GM23248 (cell line): ENCODE measurements at places on chromosomes 4 and X. TPM values are rescaled to one million over a fixed set of nuclear protein-coding genes. Genes with fewer than 3 reads are reported as not detected.

RS1 gene
- not detected in 2 replicates for total RNA-seq

NR3C2 gene
- total RNA-seq = under 0.01 TPM in 1 of 2 replicates, not detected in the other

GLOD5 gene
- not detected in 2 replicates for total RNA-seq

RASL11B gene
- total RNA-seq = not detected in 2 replicates

ARHGAP6 gene
- 0.54 TPM in 1 of 2 replicates, not detected in the other for total RNA-seq

GLRA2 gene
- 0.22 TPM in 1 of 2 replicates, not detected in the other for total RNA-seq

XK gene
- not detected in 2 replicates for total RNA-seq

CENPVL1 gene
- not detected in 2 replicates for total RNA-seq

HPGD gene
- not detected in 2 replicates for total RNA-seq

CT45A1 gene
- not detected in 2 replicates for total RNA-seq

DNA sequence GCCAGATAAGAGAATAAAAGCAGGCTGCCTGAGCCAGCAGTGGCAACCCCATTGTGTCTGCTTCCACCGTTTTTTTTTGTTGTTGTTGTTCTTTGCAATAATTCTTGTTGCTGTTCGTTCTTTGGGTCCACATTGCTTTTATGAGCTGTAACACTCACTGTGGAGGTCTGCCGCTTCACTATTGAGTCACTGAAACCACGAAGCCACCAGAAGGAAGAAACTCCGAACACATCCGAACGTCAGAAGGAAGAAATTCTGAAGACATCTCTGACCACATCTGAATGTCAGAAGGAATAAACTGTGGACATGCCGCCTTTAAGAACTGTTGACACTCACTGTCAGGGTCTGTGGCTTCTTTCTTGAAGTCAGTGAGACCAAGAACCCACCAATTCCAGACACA, 110.5 kb downstream of the PCDH18 start:
- peak; percentile 46 for DNase-seq

DNA sequence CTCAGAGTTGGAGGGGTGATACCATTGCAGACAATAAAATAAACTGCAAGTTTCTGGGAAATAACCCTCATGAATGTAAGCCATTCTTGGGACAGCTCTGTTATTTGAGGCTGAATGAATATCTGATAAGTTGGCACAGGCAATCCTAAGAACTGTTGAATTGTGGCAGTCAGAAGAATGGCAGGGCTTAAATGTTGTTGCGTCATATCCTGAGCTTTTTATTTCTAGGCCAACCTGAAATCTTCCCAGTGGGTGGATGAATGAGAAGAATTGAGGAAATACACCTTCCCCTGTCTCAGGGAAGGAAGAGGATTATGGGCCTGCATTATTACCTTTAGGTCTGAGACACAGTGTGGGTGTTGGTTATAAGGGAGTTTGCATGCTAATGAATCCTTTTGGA, 64.4 kb upstream of the C4orf54 start:
- DNase-seq = no peak

GRCh38 chr4:52813546-52813945, 48.6 kb upstream of the RASL11B start:
- no peak for DNase-seq

GRCh38 chrX:132842460-132843238, 115.8 kb downstream of the HS6ST2 start:
- DNase-seq = no peak

DNA sequence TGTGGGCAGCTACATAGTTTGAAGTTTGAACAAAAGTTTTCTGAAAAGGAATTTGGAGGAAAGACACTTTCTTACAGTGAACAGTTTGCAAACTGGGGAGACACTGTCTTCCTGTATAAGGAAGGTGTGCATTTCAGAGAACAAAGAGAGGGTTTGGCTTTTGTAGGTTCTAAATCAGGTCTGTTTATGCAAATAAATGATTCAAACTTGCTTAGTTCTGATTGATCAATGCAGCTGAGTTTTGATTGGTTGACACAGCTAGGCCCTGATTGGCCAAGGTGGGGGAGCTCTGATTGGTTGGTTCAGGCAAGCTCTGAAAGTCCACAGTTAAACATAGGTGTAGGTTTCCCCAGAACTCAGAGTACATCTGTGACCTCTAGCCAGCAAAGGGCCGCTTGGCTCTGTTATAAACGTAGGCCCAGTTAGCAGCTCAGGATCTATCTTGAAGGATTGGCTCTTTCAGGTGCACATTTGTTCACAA, 63.0 kb upstream of the ENPP6 start:
- DNase-seq = no peak

DNA sequence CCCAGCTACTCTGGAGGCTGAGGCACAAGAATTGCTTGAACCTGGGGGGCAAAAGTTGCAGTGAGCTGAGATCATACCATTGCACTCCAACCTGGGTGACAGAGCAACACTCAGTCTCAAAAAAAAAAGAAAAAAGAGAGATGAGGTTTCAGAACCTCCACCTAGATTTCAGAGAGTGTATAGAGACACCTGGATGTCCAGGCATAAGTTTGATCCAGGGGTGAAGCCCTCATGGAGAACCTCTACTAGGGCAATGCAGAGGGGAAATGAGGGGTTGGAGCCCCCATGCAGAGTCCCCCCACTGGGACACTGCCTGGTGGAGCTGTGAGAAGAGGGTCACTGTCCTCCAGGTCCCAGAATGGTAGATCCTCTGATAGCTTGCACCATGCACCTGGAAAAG, 92.8 kb upstream of the HSD17B10 start:
- no peak for DNase-seq

DNA sequence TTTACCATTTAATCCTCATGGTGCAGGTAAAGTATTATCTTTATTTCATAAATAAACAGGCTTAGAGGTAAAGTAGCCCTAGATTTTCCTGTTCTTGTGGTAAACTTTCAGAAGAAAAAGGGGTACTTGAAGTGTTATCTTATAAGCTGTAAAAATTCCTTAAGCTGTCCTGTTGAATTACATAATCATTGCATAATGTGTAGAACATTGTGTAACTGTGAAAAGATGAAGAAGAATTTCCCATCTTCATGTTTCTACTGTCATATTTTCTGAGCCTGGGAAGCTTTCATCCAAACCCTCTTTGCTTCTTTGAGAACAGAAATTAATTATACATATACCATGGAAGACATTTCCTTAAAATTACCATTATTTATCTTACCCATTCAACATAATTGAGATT, 90.5 kb downstream of the ELOVL6 start:
- DNase-seq = peak; percentile 41

DNA sequence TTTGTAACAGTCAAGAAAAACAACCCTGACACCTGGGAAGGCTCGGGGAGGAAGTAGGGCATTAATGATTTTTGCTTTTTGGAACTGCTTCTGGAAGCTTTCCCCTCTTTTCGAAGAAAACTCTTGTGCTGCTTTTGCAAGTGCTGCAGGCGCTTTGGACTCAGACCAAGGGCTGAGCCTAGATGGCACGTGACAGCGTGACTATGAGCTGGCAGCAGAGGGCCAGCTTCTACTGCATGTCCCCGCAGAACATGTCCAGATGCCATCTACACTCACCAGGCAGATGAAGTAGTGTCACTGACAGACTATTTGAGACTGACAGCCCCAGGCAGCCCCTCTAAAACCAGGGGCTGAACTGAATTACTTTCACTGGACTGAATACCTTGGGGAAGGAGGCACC, 6.2 kb downstream of the NR0B1 start:
- DNase-seq = peak; percentile 72

DNA sequence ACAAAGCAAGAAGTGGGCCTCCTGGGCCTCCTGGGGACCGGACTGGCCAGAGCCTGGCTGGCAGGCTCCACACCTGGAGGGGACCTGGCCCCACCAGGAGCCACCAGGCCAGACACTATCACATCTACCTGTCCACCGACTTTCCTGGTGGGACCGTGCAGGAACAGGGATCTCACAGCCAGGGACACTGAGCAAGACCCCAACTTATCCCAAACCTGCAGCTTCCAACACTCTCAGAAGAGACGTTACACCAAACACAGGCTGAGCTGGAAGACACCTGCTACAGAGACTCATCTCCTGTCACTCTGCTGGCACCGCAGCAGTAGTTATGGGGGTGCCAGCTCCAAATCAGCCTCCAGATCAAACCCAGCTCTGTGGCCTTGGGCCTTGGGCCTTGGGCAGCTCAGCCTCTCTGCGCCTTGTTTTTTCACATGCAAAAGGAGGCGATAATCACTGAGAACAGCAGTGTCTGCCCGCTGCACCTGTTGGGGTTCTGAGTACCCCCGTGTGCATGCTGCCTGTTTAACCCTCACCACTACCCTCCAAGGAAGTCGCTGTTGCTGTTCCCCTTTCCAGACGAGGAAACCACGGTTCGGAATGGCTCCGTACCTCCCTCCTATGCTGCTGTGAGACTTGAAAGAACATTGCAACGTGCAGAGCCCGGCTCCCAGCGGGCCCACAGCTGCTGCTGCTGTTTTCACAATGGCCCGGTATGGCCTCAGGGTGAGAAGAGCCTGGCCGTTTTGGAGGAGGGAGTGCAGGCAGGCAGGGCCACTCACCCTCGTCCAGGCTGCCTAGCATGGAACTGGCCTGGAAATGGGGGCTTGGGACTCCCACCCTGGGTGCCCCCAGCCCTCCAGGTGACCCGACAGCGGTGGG, 69.6 kb downstream of the ADRA2C start:
- DNase-seq = no peak

GRCh38 chrX:50905334-50905733, 5.2 kb upstream of the BMP15 start:
- DNase-seq = peak; percentile 6

DNA sequence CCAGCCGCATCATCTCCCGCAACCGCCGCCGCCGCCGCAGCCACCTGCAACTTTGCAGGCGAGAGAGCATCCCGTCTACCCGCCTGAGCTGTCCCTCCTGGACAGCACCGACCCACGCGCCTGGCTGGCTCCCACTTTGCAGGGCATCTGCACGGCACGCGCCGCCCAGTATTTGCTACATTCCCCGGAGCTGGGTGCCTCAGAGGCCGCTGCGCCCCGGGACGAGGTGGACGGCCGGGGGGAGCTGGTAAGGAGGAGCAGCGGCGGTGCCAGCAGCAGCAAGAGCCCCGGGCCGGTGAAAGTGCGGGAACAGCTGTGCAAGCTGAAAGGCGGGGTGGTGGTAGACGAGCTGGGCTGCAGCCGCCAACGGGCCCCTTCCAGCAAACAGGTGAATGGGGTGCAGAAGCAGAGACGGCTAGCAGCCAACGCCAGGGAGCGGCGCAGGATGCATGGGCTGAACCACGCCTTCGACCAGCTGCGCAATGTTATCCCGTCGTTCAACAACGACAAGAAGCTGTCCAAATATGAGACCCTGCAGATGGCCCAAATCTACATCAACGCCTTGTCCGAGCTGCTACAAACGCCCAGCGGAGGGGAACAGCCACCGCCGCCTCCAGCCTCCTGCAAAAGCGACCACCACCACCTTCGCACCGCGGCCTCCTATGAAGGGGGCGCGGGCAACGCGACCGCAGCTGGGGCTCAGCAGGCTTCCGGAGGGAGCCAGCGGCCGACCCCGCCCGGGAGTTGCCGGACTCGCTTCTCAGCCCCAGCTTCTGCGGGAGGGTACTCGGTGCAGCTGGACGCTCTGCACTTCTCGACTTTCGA, 654 bp downstream of the ATOH1 start:
- peak; percentile 24 for DNase-seq

GRCh38 chr4:78138252-78138651, 81.1 kb downstream of the FRAS1 start:
- DNase-seq = no peak

GRCh38 chr4:82842593-82842992, 44.0 kb upstream of the SCD5 start:
- DNase-seq = peak; percentile 68

DNA sequence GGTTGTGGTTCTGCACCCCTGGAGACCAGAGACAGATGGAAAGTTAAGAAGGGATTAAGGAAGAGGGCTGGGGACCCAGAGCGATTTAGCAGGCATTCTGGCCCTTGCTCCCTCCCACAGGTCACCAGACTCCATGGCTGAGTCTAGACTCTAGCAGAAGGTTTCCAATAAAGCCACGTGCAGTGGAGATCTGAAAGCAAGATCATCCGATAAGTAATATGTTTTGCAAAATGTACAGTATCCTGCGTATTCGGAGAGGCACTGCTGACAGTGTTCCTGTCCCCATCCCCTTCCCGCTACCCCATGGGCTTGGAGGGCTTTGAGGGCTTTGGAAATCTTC, 531 bp upstream of the GPRIN3 start:
- peak; percentile 39 for DNase-seq

DNA sequence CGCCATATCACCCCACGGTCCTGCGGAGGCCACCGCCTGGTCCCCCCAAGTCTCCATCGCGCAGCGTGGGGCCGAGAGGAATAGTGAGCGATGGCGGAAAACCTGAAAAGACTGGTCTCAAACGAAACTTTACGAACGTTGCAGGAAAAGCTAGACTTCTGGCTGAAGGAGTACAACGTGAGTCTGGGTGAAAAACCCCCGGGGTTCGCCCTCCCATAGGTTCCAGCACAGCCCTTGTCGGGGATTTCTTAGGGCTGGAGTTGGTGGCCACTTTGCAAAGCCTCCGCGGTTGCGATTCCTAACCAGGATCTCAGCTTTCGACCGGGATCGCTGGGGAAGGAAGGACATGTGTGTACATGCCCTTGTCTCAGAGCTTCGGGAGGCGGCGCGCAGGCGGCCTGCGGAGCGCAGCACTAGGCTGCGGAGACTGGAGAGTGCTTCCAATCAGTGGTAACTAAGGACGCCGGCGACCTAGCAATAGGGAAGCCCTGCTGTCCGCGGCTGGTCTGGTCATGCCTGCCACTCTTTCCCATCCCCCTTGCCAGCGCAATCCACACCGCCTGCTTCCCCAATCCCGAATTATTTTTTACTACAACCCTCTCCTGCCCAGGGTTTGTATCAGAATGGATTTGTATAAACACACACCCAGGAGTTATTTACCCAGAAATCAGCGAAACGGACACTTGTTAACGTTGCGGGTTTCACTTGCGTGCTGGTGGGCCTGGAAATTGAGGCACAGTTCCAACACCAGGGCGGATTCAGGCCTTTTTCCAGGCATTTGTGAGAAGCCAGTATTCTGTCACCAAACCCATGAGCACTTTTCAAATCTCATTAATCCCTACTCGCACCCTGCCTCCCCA, 741 bp downstream of the SPATA18 start:
- peak; percentile 95 for DNase-seq

DNA sequence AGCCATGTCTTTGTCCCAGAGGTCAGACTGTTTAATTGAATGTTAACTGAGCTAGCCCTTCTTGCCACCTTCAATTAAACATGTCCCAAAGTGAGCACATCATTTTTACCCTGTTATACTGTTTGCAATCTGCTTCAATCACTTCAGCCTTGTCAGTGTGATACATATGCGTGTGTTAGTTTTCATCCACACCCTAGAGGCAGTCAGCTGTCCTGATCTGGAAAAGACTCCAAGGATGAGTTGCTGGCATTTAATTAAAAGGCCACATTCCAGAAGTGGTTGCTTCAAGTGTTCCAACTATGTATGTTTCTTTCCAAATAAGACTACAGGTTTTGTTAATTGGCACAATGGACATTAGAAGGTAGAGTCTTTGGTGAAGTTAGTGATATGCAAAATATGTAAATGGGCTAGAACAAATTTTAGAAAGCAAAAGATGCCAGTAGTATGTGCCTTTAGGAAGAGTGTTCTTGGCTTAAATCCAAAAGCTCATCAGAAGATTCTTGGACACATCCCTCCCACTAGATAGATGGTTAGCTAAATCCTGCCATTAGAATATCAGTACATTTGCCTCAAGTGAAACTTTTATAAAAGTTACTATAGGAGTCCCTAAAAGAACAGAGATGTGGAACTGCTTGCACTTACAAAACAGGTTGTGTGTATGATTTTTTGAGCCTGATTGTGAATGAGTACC, 79.5 kb upstream of the SLIT2 start:
- peak; percentile 46 for DNase-seq
